ENCODE measurements at places on chromosomes 3 and 15.
A peak's percentile ranks its signal among the peaks of the same experiment; 100 is the strongest.

DNA sequence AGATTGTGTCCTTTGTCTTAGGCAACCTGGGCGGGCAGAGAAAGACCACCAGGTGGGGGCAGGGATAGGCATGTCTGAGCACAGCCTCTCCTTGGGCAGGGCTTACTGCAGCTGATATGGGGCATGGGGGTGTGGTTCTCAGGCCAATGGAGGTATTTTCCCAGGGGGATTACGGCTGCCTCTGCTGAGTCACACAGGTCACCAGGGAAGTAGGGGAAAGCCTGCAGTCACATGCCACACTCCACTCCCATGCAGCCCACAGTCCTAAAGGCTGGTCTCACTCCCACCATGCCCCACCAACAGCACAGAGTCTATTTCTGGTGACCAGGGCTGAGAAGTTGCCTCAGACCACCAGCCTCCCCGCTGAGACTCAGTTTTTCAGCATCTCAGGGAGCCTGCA, 466.4 kb downstream of the DIPK2A start:
- DNase-seq = no peak

GRCh38 chr3:52705688-52706686, at the start of the genes GLT8D1 and SPCS1:
Gene GLT8D1 (minus strand): TSS chr3:52705791. CDS start chr3:52700460, 5,331 bp downstream.
Gene SPCS1 (plus strand): TSS chr3:52706106. CDS start chr3:52706247, 141 bp downstream.
- peak; percentile 72 for DNase-seq

DNA sequence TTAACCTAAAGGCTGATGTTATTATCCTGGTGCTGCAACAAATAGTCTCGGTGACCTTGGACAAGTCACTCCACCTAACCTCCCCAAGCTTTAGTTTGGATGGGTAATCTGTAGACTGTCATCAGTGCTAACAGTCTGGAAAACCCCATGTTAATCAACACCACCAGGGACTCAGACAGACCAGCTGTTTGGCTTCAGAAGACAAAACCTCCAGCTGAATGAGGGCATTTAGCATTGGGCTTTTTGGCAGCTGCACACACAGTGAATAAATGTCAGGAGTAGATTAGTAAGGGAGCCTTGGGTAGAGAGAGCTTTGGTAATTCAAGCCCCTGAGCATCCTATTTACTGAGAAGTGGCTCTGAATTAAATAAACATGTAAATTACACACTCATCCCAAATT, 24.9 kb upstream of the C3orf80 start:
- DNase-seq = no peak

DNA sequence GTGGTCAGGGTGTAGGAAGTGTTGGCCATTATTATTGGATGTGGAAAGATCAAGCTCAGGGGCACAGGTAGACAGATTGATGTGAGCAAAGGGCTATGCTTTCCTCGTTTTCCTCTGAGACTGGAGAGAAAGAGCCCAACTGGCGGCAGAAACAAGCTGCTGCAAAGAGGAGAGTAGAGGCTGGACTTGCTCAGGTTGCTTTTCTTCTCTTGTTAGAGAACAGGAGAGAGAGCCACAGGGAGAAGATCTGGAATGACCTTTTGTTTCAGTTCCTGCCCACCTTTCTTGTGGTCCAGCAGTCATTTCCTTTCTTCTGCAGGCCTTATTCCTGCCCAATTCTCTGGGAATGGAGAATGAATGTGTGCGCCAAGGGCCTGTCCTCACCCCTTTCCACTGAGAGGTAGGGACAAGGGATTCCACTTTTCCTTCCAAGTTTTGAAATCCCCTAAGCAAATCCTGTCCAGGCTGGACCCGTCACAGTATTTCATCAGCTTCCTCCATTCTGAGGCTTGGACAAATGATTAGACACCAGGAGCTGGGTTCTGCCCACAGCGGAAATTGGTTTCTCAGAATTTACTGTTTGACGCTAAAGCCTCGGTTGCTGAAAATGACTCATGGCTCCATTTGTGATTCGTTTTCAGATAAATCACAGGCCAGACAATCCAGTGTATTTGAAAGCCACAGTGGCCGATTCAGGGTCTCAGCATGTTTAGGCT, 16.1 kb downstream of the ZNF80 start:
- no peak for DNase-seq

GRCh38 chr3:67790043-67790442, 135.6 kb upstream of the SUCLG2 start:
- DNase-seq = peak; percentile 0

- DNase-seq = no peak
These were observed 141.3 kb upstream of the UBE2E1 start for GRCh38 chr3:23664459-23664858.
